ENCODE measurements at places on chromosomes 7 and 10. TPM values are rescaled to one million over a fixed set of nuclear protein-coding genes. Genes with fewer than 3 reads are reported as not detected.

Gene COL13A1
- 3.7 TPM for total RNA-seq

Gene SPDYE16
- not detected for total RNA-seq

Gene AQP1
- total RNA-seq = not detected

Gene HTR5A
- total RNA-seq = not detected

Gene PLEKHA1
- 34.0 TPM for total RNA-seq

Gene CCL24
- not detected for total RNA-seq

Gene VSTM2A
- not detected for total RNA-seq

Gene SOSTDC1
- total RNA-seq = not detected

Gene SPDYE1
- not detected for total RNA-seq

Gene ITPRID1
- not detected for total RNA-seq

Gene DENND11
- total RNA-seq = 7.6 TPM

Gene DGKI
- total RNA-seq = not detected

Gene BEND7
- 2.9 TPM for total RNA-seq

Gene CNTNAP2
- total RNA-seq = 0.53 TPM

Measured in hair follicular keratinocyte (primary cell).